CD14-positive monocyte (primary cell): ENCODE measurements at places on chromosomes 2 and 18. TPM values are rescaled to one million over a fixed set of nuclear protein-coding genes. Genes with fewer than 3 reads are reported as not detected.

DNA sequence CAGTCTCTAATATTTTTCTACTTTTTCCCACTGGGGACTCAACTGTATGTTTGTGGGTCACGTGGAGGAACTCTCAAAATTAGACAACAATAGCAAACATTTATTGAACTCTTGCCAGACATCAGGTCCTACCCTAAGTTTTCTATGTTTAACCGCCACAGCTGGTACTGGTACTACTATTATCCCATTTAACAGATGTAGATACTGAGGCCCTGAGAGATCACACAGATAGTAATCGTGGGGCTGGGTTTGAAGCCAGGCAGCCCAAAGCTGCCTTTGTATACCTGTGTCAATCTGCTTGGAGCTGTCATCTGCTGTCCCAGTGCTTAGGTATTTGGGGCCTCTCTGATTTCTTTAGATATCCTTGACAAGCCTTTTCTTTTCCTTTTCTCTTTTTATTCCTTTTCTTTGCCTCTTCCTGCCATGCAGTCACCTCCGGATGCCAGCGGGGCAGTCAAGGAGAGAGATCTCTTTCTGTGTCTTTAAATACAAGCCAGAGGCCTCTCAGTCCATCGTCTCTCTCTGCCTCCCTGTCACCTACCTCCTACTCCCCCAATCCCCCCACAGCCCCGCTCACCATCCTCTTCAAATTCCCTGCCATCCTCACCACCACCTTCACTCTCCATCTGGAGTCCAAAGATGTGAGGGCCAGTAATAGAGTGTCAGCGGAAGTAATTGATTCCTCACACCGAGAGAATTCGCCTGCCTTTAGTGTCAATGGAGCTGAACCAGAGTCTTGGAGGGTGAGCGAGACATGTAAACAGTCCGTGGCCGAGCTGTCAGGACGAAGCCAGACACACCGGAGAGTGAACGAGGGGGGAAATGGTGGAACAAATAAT is 23.4 kb downstream of the NRP2 start:
- DNase-seq, result no peak

Gene LINC00305
- polyA plus RNA-seq, result not detected in 2 replicates

DNA sequence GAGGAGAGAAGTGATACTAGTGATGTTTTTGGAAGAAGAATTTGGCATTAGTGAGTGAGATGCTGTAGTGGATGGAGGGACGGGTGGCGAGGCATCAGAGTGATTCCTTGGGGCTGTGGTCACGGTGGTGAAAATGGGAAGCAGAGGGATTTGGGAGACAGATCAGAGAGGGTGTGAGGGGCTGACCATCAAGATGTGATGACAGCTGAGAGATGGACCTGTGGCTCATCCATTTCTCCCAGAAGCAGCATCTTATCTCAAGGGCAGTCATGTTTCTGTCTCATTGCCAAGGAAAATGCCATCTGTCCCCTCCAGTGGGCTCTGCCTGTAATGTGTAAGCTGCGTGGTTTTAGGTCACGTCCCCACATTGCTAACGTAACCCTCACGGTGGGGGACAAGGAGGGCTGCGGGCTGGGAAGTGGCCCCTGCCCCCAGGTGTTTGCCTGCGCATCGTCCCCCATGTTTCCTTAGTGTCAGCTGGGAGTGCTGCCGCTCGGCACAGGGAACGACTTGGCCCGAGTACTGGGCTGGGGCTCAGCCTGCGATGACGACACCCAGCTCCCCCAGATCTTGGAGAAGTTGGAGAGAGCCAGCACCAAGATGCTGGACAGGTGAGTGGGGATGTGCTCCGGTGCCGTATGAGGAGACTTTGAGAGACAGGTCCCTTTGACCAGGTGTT is 91.0 kb downstream of the DGKD start:
- DNase-seq, result no peak

Gene CROCC2
- polyA plus RNA-seq, result not detected

- DNase-seq, result no peak
These were observed 84.5 kb downstream of the ZCCHC2 start for GRCh38 chr18:62607302-62607701.

GRCh38 chr2:43538034-43538670 is 57.7 kb downstream of the THADA start:
- DNase-seq, result no peak

Gene YPEL5
- polyA plus RNA-seq, result 231 TPM

DNA sequence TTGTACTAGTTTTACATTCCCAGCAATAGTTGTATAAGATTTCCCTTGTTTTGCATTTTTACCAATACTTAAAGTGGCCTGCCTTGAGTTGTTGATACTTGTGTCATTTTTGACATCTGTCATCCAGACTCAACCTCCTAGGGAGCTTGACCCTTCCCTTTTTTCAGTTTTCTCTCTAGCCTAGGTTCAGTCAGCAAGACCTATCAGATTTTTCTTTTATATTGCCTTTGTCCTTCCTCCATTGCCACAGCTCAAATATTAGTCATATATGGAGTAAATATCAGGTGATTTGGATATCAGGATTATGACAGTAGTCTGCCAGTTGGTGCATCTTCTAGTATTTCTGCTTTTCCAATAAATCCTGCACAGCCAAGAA is 13.4 kb downstream of the CENPO start:
- DNase-seq, result no peak

- no peak for DNase-seq
These were observed 44.7 kb downstream of the FAM210A start for GRCh38 chr18:13681701-13682100.

DNA sequence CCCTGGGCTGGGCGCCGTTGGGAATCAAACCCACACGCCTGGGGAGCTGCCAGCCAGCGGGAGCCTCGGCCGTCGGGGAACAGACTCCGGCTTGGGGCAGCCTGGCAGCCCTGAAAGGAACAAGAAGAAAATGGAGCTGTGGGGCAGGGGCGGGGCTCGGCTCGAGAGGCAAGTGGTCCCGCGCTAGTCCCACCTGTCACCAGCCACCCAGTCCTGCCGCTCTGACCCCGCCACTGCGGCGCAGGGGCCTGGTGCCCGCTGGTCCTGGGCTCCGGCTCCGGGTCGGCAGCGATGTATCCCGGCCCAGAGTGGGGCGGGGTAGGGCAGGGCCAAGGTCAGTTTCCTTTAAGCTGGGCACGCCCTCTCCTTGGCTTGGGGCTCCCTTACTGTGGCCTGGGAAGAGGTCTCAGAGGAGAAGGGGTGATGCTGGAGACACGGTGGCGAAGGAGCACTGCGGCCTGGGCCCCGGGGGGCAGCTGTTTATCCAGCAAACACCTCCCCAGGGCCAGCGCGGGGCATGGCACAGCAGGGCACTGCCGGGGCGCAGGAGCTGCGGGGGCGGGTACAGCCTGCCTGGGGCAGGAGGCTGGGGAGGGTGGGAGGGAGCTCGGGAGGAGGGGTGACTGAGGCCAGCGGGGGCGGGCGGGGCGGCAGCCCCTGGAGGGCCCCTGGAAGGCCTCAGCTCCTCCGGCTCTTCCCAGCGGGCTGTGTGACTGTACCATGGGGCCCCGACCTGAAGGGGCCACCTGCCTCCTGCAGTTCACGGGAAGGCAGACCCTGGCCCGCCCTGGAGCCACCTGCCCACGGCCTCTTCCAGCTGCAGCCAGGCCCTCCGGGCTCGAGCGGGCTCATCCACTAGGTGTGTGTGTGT is 15.6 kb downstream of the ODC1 start:
- no peak for DNase-seq

DNA sequence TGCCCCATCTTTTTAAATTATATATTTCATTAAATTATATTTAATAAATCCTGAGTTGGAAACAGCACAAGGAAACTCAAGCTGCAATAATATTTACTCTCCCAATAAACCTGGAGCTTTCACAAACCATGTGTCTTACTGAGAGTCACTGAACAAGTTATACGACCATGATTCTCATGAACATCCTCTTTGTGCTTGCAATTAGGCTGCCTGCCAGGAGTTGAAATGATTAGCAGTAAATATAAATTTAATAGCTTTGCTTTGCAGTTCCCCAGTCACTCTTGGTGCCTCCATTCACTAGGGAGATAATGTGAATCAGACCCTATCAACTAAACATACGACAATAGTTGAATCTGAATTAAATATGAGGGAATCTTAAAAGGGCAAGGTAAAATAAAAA is 905.1 kb downstream of the NRXN1 start:
- DNase-seq, result no peak

GRCh38 chr2:65788556-65788955 is 356.2 kb upstream of the SPRED2 start:
- no peak for DNase-seq

DNA sequence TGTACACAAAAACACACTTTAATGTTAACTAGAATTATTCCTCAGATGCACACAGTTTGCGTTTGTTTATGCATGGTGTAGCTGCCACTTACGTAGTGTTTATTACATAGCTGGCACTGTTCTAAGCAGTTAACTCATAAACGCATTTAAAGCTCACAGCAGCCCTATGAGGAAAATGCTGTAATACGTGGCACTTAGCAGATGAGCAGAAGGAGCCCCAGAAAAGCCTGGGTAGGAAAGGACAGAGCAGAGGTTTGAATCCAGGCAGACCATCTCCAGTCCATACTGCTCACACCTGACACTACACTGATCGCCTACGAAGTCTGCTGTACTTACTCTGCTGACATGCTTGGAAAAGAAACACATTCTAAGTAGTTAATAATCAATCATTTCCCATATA is 66.6 kb downstream of the BCL2 start:
- no peak for DNase-seq

- DNase-seq, result no peak
These were observed 105.0 kb downstream of the COL6A3 start for GRCh38 chr2:237309011-237309410.

Gene SLC8A1
- 18.2 TPM for polyA plus RNA-seq

Gene PLEKHH2
- not detected for polyA plus RNA-seq

- DNase-seq, result no peak
These were observed 261.8 kb downstream of the FHOD3 start for GRCh38 chr18:36559149-36559857.
